Cortex of kidney (tissue), 1 donor: ENCODE measurements at places on chromosomes 1 and 21.
A peak's percentile ranks its signal among the peaks of the same experiment; 100 is the strongest.

DNA sequence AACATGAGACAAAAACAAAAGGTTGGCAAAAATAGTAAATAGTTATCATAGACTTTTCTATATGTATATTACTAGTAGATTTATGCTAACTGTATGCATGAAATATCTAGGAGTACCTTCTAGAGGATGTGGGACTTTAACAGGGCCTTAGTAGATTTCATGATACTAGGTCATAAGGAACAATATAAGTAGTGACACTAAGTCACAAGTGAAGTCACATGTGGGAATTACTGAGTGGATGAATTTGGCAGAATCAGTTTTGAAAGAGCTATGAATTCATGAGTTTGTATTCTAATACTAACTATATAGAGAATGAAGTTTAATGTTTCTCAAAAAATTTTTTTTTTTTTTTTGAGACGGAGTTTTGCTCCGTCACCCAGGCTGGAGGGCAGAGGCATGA lies 53.1 kb upstream of the GPR25 start:
- DNase-seq: no peak

DNA sequence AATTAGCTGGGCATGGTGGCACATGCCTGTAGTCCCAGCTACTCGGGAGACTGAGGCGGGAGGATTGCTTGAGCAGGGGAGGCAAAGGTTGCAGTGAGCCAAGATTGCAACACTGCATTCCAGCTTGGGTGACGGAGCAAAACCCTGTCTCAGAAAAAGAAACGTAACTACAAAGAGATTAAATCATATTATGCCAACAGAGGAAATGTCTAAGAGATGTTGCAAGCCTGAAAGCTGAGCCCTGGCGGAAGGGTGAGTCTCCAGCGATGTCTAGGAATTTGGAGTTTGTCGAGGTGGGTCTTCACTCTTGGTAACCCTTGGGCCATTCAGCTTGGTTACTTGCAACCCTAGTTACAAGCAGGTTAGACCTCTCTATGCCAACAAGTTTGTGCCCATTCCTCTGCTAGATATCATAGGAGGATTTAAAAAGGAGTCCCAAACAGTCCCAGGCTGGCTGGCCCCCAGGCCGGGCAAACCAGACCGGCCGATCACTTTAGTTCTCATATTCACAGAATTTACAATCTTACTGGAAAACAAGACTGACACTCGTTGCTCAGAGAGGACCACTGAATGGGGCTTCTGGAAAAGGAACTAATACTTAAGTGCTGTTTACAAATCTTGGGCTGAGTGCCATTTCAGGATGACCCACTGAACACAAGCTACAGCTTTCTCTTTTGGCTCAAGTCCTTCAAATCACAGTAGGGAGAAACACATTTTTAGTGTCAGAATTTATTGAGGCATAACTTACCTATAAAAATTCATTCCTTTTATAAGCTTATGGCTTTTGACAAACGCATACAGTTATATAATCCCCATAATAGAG lies 27.1 kb downstream of the SLC30A1 start:
- DNase-seq: no peak

- DNase-seq: no peak
Measured at GRCh38 chr1:66732407-66733166, 19.7 kb upstream of the DYNLT5 start.

- DNase-seq: no peak
Measured at GRCh38 chr1:168004531-168004930, 67.7 kb upstream of the MPC2 start.

GRCh38 chr1:212219679-212220463 lies 65.3 kb upstream of the PPP2R5A start:
- no peak for DNase-seq

GRCh38 chr1:156554971-156555370 lies 17.4 kb downstream of the IQGAP3 start:
- no peak for DNase-seq

GRCh38 chr1:241895013-241895412 lies 47.0 kb downstream of the EXO1 start:
- no peak for DNase-seq

- DNase-seq: no peak
Measured at GRCh38 chr1:192892934-192893333, 84.1 kb downstream of the RGS2 start.

DNA sequence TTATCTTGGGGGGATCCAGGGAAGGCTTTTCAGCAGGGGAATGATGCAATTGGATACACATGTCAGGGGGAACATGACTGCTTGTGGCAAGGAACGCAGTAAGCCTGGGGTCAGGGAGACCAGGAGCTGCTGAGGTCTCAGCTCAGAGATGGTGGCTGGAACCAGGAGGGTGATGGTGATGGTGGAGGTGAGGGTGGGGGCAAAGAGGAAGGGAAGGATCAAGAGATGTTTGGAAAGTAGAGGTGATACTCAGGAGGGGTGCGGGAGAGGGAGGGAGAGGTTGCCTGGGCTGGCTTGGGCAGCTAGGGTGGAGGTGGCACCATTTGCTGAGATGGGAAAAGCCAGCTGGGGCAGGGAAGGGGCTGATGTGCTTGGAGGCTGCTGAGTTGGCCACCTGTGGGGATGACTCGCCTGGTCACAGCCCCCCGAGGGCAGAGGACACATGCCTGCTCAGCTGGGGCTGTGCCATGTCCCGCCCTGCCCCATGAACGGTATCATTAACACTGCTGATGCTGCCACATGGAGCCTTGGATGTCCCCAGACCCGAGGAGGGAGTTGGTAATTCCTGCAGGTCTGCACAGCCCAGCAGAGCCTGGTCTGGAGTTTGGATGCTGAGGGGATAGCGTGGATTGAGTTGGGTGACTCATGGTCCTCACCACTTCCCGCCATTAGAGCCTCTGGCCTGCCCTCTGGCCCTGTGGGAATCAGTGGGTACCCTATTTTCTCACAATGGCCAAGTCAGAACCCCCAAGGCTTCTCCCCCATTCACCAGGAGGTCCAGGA lies 6.3 kb upstream of the PADI1 start:
- DNase-seq: no peak

DNA sequence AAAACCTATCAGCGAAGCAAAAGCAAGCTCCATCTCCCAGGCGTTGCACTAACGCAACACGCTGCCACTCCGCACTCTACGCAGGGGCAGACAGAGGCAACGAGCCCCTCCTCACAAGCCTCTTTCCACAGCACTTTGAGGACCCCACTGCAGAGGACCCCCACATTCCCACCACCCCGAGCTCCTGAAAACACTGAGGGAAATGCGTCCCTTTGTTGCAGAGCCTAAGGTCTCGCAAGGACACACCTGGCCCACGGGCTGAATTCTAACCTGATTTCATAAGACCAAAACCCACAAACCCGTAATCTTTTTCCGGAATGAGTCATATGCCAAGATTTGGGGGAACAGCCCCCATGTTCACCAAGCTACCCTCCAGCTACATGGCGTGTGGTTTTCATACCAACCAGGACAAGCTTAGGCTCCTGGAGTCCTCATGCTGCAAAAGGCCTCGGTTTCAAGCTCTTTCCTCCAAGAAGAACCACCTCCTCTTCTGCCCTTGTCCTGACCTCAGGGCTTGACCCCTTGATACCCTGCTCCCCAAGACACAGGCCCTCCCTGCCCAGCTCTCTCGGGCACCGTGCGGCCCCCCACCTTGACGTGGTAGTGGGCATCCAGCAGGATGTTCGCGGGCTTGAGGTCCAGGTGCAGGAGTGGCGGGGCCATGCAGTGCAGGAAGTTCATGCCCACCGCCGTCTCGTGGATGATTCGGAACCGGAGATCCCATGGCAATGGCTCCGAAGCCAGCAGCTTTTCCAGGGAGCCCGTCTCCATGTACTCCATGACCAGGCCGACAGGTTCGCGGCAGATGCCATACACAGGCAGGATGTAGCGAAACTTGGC lies 10.7 kb downstream of the RIPK4 start:
- DNase-seq: no peak

GRCh38 chr1:160208557-160209320 lies 3.6 kb downstream of the PEA15 start:
- no peak for DNase-seq

DNA sequence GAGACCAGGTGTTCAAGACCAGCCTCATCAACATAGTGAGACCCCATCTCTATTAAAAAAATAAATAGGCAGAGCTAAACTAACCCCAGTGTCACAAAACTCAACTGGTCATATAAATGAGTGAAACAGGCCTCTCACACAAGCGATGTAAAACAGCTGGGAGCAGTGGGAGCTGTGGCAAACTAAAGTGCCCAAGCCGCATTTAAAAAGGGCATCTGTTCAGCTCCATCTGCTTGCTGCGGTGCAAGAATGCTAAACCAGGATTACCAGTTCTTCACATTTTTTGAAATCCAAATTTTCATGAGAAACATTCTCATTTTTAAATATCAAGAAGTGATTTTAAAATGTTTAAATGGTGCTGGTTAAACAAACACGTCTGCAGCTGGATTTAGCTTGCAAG lies 50.0 kb upstream of the WNT2B start:
- DNase-seq: no peak

- no peak for DNase-seq
Measured at GRCh38 chr1:11301601-11302000, 28.6 kb downstream of the UBIAD1 start.

DNA sequence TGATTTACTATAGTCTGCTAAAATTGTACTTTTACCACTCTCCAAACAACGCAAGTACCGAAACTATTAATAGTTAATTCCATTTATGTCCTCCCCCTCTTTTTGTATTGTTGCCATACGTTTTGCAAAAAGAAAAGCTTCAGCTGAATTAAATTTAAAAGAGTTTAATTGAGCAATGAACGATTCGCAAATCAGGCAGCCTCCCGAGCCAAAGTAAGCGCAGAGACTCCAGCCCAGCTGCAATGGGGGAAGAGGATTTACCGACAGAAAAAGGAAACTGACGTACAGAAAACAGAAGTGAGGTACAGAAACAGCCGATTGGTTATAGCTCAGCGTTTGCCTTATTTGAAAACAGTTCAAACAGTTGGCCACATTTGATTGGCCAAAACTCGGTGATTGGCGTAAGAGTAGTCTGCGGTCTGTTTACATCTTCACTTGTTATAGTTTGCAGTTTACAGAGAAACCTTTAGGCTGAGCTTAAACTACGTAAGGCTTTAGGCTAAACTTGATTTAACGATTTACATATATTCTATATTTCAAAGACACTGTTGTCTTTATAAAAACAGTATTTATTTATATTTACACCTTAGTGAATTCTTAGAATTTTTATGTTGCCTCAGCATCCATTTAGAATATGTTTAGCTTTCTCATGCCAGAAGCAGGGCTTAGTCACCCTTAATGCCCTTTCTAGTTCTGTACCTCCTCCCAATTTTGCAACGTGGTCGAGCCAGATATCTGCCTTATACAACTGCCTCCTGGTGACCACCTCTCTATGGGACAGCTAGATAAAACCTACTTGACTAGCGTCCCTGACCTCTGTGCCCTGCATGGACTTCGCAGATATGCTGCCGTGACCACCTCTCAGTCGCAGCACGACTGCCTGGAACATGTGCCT lies 23.8 kb downstream of the CR1 start:
- no peak for DNase-seq

GRCh38 chr1:158104891-158105290 lies 75.8 kb upstream of the CD1D start:
- no peak for DNase-seq

DNA sequence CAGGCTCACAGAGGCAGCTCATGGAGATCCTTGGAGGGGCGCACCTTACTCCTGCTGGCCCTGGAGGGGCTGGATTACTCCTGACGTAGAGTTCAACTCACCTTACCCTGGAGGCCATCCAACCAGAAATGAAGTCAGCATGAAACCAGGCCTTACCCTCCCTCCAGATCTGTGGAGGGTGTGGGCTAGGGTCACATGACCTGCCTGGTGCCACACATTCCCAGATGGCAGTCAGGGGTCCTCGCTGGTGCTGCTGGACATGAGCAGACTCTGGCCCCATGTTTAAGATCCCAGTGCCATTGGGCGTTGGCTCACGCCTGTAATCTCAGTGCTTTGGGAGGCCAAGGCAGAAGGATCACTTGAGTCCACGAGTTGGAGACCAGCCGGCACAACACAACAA lies 4.5 kb downstream of the C21orf58 start:
- no peak for DNase-seq

GRCh38 chr1:38454236-38454635 lies 405.3 kb downstream of the RRAGC start:
- no peak for DNase-seq

DNA sequence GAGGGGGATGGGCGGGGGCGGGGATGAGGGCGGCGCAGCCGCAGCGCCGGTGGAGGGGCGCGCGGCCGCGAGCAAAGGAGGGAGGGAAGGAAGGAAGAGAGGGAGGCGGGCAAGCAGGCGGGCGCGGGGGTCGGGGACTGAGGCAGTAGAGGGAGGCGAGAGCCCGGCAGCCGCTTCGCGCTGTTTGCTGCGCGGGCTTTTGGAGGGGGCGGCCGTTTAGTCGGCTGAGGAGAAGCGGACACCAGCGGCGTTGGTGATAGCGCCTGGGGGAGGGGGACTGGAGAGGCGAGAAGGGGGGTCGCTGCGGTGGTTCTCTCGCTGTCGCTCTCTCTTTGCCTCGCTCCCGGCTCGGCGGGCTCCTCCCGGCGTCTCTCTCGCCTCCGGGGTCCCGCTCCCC lies at the start of gene HS2ST1:
HS2ST1 (plus strand) TSS at position 35 of the 397 bp plus-strand sequence.
- DNase-seq: peak; percentile 50

DNA sequence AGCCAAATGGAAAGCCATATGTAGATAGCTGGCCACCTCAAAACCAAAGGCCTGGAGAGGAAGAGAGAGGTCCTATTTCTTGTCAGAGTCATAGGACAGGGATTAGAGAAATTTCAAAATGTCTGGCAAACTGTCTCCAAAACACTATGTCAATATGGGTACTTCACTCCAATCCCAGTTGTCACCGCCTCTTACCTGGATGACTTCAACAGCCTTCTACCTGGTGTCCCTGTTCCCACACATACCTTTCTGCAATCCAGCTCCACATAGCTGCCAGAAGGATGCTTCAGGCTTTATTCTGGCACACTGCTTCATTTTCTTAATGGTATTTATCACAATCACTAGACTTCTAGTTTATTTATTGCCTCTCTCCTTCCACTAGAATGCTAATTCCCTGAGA lies 14.5 kb downstream of the PTGER3 start:
- DNase-seq: no peak

- DNase-seq: no peak
Measured at GRCh38 chr1:97457446-97458089, 463.3 kb downstream of the DPYD start.
